Adipocyte (in vitro differentiated cells): ENCODE measurements at places on chromosomes 5 and 9.

- DNase-seq, result no peak
Measured at GRCh38 chr9:123348317-123348992, 7.5 kb upstream of the CRB2 start.

GRCh38 chr5:133992429-133993155, 12.2 kb downstream of the VDAC1 start:
- DNase-seq, result no peak

GRCh38 chr9:37517923-37518322, 32.2 kb downstream of the POLR1E start:
- no peak for DNase-seq

GRCh38 chr5:107969847-107970246, 299.1 kb upstream of the EFNA5 start:
- peak; percentile 41 for DNase-seq

GRCh38 chr5:134525683-134526482, 413 bp downstream of the JADE2 start:
- DNase-seq, result peak; percentile 88

GRCh38 chr5:119435436-119436132, 16.7 kb upstream of the HSD17B4 start:
- peak; percentile 65 for DNase-seq
